CD4-positive, alpha-beta T cell treated with Interleukin-21 for 1 hour (primary cell): ENCODE measurements at places on chromosomes 13 and 19.

DNA sequence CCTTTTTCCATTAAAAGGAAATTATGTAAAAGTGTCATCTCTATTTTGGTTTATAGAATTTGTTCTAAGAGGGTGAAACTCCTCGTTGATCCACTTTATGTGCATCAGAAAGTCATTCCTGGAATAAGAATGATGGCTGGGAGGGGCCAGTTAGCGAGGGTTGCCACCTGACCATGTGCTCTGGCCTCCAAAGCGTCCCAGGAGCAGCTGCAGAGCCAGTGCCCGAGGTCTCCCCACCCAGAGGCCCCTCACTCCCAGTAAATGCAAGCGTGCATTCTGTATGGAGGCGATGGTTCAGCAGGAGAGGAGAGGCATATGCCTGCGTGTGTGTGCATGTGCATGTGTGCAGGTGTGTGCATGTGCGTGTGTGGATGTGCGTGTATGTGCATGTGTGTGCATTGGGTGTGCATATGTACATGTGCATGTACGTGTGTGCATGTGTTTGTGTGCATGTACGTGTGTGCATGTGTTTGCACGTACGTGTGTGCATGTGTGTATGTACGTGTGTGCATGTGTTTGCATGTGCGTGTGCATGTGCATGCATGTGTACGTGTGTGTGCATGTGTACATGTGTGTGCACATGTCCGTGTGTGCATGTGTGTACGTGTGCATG lies 345.8 kb downstream of the TEX29 start:
- no peak for DNase-seq

DNA sequence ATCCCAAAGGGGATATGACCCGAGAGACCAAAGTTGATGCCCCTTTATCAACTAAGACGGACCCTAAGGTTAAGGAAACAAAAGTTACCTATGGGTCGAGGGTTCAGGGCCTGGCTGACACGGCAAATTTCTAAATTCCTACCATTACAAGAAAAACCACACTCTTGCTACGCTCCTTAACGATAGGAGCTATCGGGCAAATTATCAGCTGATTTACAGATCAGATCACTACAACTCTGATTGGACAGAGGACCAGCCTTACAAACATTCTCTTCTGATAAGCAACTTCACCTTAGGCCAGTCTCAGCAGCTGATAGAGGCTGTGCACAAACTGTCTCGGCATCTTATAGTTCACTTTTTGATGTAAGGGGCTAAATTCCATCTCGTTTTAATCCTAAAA lies 117.9 kb downstream of the KCTD15 start:
- DNase-seq: no peak

- DNase-seq: peak; percentile 51
Observed at GRCh38 chr19:51607920-51608562, 22.2 kb downstream of the SIGLEC5 start.

DNA sequence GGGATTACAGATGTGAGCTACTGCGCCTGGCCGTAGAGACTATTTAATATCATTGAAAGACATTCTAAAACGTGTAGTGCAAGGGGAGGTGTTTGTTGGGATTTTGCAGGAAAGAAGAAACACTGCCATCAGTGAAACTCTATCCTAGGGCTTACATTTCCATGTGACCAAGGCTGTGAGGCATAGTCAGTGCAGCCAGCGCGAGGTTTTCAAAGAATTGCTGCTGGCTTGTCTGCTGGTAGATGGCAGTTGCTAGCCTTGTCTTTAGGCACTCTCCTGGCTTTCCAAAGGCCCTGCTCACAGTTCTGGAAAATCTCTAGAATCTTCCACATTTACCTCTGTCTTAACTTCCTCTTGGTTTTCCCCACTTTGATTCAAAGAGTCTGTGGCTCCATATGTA lies 77.5 kb downstream of the GPC6 start:
- DNase-seq: no peak

- no peak for DNase-seq
Observed at GRCh38 chr19:51737924-51738323, 13.8 kb downstream of the FPR1 start.

- DNase-seq: no peak
Observed at GRCh38 chr19:8806661-8807060, 25.4 kb downstream of the ZNF558 start.

DNA sequence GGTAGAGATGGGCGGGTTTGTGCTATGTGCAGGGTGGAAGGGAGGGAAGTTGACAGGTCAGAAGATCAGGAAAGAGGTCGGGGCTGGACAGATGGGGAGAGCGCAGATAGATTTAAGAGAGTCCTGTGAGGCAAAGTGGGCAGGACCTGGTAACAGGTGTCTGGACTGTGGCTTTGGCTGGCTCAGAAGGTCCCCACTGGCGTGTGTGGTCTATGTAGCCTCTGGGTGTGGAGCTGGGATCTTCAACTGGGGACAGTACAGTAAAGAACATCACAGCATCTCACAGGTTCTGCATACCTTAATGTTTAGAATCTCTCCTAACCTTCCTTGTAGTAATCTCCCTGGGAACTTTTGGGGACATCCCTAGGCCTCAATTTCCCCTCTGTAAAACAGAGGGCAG lies 17.7 kb downstream of the CKM start:
- DNase-seq: no peak

GRCh38 chr19:49333811-49334288 lies 1.4 kb upstream of the CD37 start:
- DNase-seq: peak; percentile 73

GRCh38 chr19:18063463-18063862 lies 23.3 kb downstream of the IL12RB1 start:
- no peak for DNase-seq

DNA sequence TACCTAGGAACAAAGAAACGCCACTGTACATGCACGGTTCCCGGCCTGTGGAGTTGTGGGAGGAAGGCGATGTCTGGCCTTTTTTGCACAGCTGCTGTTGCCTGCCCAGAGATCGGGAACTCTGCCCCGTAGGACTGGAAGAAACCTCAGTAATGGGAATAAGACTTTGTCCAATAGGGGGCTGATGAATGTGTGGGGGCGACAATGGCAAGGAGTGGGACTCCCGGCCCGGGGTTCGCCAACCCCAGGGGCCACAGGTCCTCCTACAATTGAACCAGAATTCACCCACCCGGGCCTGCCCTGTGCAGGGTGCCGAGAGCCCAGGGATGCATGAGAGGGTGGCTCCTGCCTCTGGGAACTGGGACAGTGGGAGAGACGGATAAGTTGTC lies 2.0 kb upstream of the CEBPA start:
- DNase-seq: no peak

DNA sequence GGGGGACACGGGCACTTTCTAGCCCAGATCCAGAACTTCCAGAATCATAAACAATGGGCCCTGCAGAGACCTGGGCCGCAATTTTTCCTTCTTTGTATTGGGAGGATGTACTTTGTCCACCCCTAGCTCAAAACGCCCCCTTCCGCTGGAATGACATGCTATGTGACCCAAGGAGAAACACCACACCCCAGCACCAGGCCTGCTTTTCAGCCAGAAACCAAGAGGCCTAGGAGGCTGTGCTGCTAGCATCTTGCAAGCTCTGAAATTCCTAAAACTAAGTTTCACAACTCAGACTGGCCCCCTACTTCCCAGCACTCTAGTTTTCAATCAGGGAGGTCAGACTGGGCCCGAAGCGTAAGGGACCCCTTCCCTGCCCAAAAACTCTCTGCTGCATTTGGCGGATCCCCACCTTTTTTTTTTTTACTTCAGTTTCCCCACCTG lies 538 bp downstream of the LSM4 start:
- peak; percentile 40 for DNase-seq

DNA sequence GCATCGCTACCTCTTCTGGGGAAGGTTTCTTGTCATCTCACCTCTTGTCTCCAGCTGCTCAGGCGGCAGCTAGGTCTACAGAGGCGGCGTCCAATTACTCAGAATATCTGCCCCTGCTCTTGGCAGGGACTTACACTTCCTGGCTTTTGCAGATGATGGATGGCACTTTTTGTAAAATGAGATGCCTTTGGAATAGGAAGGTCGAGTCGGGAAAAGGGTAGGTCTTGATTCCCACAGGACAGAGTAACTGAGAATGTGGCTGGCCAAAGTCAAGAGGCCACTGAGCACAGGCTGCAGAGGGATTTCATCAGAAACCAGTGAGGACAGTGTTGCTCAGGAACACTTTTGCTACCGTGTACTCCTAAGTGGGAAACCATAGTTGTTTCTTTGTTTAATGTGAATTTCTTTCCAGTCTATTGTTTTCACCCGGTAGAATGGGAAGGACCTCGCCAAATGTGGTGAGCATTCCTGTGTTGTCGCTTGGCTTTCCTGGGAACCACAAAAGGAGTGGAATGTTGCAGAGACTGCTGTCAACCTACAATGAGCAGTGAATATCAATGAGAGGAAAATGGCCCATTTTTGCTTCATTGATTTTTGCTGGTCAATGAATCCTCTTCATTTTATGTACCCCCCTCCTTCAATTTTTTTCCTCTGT lies 383.7 kb downstream of the HS6ST3 start:
- DNase-seq: no peak

GRCh38 chr19:6663236-6664201 lies 6.4 kb downstream of the TNFSF14 start:
- DNase-seq: peak; percentile 60

- no peak for DNase-seq
Observed at GRCh38 chr13:67833564-67833963, 603.4 kb upstream of the PCDH9 start.

DNA sequence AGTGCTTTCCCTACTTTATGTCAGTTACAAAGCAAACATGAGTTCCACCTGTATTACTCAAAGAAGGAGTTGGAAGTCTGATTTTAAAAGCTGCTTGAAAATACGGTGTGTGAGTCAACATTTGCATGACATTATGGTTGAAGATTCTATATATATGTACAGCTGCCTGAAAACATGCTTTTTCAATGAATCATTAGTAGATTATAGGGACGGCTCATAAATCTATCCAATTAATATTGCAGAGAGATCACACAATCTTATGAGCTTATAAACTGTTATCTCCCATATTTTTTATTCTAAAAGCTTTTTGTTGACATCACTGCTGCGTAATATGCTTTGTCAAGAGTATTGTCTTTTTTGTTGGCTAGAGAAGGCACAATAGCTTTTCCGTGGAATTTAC lies 873.8 kb downstream of the SLITRK6 start:
- no peak for DNase-seq

GRCh38 chr13:39586151-39586550 lies 16.8 kb downstream of the LHFPL6 start:
- no peak for DNase-seq

DNA sequence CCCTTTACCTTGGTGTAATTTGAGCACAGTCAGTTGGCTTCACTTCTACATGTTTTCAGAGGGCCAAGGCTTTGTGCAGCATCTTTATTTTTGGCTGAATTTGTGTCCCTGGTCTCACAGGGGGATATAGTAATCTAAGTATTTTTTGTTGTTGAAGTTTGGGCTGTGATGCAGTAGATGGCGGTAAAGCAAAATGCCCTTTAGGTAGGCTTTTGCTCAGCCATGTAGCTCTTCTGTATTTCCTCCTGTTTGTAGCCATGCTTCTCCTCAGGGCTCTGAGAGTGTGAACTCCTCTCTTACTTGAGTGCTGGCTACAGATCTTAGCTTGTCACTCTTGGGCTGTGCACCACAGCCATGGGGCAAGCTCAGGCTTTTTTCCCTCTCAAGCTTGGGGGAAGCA lies 328.6 kb downstream of the SLITRK5 start:
- no peak for DNase-seq

GRCh38 chr19:53865918-53866864 lies 1.5 kb upstream of the MYADM start:
- DNase-seq: peak; percentile 83

- DNase-seq: no peak
Observed at GRCh38 chr13:29532821-29533220, 62.7 kb downstream of the SLC7A1 start.

GRCh38 chr19:5479958-5480357 lies 24.7 kb downstream of the ZNRF4 start:
- no peak for DNase-seq

- DNase-seq: no peak
Observed at GRCh38 chr19:17805427-17805826, 10.5 kb downstream of the B3GNT3 start.

DNA sequence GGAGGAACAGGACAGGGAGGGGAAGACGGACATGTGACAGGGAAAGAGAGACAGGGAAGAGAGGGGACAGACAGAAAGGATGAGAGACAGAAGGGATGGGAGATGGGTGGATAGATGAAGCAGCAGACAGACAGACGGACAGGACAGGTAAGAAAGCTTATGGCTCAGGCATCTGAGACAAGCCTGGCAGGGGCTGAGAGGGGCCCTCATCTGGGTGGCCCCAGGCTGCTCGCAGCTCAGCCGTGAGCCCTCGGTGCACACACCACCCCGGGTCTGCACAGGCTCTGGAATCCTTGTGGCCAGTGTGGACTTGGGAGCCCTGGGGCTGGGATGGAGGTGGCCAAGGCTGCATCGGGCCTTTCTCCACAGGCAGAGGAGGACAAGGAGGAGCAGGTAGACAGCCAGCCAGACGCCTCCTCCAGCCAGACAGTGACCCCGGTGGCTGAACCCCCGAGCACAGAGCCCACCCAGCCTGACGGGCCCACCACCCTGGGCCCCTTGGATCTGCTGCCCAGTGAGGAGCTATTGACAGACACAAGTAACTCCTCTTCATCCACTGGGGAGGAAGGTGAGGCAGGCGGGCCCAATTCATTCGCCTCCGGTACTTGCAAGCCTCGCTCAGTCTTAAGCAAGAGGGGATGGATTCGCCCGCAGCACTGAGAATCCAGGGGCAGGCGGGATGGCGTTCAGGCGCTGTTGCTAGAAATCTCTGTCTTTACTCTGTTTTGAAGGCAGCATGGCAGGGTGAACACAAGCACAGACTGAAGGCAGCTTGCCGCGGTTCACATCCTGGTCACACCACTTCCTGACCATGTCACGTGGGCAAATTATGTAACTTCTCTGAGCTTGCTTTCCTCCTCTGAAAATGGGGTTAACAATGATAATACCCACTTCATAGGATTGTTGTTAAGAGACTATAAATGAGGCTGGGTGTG lies 14.0 kb downstream of the GRAMD1A start:
- peak; percentile 84 for DNase-seq

GRCh38 chr19:45791744-45792469 lies 738 bp downstream of the DMWD start:
- no peak for DNase-seq

GRCh38 chr13:73058432-73058735 lies 421 bp upstream of the KLF5 start:
- no peak for DNase-seq

DNA sequence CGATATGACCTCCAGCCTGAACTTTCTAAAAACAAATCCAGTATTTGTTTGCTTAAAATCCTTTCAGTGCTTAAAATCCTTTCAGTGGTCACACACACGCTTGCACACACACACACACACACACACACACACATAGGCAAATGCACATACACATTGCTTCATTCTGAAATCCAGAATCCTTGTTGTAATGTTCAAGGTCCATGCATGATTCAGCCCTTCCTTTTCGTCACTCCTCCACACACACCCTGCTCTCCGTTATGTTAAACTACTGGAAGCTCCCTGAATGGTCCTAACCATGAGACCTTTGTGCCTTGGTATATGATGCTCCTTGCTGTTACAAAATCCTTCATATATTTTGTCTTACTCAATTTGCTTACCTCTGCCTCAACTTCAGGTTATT lies 44.9 kb downstream of the SERTM1 start:
- no peak for DNase-seq

GRCh38 chr19:17866964-17867486 lies 4.7 kb upstream of the SLC5A5 start:
- no peak for DNase-seq

- DNase-seq: no peak
Observed at GRCh38 chr19:6639439-6639838, 30.5 kb downstream of the TNFSF14 start.
